Kidney (tissue), 22 donors: ENCODE measurements at places on chromosomes 16 and 17.
A peak's percentile ranks its signal among the peaks of the same experiment; 100 is the strongest.

DNA sequence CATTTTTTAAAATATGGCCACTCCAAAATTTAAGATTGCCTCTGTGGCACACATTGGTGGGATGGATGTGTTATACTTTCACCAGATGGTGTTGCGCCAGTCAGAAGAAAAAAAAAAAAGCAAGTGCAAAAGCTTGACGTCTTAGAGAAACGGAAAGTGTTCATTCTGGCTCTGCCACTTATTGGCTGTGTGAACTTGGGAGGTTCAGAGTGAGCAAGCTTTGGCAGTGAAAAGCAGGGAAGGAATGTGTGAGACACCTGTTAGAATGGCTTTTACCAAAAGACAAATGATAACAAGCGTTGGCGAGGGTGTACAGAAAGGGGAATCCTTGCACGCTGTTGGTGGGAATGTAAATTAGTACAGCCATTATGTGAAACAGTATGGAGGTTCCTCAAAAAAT lies 298.0 kb downstream of the TMEM114 start:
- no peaks in the 10 kb centered on the region for H3K4me1 ChIP-seq
- H3K36me3 ChIP-seq = no peaks in the 10 kb centered on the region
- no peaks in the 10 kb centered on the region for H3K27me3 ChIP-seq
- no peak overlapping the region for H3K27ac ChIP-seq
- no peak for DNase-seq
- H3K4me3 ChIP-seq = no peak overlapping the region

DNA sequence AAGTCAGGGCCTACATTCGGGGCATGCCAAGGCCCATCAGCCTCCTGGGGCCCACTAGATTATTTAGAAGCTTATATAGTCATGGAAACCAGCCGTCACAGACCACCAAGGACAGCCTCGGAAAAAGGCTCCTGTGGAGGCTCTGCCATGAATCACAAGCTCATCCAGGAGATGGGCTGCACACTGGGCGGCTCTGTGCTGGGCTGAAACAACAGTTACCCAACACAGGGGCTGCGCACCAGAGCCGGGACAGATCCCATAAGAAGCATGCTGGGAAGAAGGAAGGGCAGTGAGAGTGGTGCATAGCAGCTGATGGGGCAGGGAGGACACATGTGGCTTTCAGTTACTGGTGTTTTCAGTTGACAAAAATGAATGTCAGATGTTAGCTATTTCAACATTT lies 67.7 kb upstream of the GSG1L start:
- H3K36me3 ChIP-seq = peaks cover 33% of the 10 kb centered on the region
- DNase-seq = no peak
- H3K27ac ChIP-seq = no peak overlapping the region
- H3K4me3 ChIP-seq = no peak overlapping the region
- no peaks in the 10 kb centered on the region for H3K4me1 ChIP-seq
- H3K27me3 ChIP-seq = no peaks in the 10 kb centered on the region

DNA sequence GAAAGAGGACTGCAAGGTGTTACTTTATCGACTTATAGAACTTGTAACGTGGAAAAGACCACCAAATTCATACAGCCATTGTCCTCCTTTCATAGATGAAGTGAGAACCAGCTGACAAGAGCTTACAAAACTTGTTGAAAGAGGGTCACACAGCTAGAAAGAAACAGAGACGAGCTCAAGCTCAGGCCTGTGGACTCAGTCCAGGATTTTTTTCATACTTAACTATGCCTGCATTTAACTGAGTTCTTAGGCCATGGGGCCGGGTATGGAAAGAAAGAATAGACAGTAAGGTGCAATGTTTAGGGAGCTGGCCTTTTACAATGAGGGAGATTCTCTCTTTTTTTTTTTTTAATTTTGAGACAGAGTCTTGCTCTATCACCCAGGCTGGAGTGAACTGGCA lies 106.1 kb downstream of the ADAMTS18 start:
- no peaks in the 10 kb centered on the region for H3K36me3 ChIP-seq
- H3K27ac ChIP-seq = no peak overlapping the region
- no peak for DNase-seq
- H3K4me3 ChIP-seq = no peak overlapping the region
- H3K4me1 ChIP-seq = no peaks in the 10 kb centered on the region
- no peaks in the 10 kb centered on the region for H3K27me3 ChIP-seq

DNA sequence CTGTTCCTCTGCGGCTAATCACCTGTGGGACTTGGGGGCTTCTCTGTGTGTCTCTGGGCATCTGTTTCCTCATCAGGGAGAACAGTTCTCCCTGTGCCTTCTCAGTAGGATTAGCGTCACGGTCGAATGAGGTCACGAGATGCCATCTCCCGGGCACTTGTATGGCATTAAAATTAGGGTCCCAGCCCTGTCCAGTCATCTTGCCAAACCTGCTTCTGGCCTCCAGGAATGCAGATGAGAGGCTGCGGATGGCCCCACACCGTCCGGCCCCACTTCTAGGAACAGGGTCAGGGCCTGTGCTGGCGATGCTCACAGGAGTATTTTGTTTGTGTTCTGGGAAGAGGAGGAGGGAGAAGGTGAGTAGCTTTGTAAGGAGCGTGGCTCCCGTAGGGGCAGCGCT lies 58.5 kb downstream of the OR1D5 start:
- no peaks in the 10 kb centered on the region for H3K36me3 ChIP-seq
- no peaks in the 10 kb centered on the region for H3K27me3 ChIP-seq
- H3K27ac ChIP-seq = peak overlapping the region; percentile 89
- H3K4me3 ChIP-seq = no peak overlapping the region

DNA sequence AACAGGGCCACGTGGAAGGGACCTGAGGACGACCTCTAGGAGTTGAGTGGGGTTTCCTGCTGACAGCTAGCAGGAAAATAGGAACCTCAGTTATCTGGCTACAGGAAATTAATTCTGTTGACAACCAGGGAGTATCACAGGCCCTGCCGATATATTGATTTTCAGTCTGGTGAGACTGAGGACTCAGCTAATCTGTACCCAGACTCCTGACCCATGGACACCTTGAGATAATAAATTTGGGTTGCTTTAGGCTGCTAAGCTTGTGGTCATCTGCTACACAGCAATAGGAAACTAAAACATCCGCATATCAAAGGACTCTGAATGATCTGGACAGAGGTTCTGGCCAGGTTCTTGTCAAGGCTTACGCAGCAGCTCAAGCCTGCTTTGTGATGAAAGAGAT lies 80.8 kb upstream of the CNEP1R1 start:
- H3K27ac ChIP-seq = no peak overlapping the region
- no peaks in the 10 kb centered on the region for H3K4me1 ChIP-seq
- no peaks in the 10 kb centered on the region for H3K36me3 ChIP-seq
- H3K27me3 ChIP-seq = no peaks in the 10 kb centered on the region

DNA sequence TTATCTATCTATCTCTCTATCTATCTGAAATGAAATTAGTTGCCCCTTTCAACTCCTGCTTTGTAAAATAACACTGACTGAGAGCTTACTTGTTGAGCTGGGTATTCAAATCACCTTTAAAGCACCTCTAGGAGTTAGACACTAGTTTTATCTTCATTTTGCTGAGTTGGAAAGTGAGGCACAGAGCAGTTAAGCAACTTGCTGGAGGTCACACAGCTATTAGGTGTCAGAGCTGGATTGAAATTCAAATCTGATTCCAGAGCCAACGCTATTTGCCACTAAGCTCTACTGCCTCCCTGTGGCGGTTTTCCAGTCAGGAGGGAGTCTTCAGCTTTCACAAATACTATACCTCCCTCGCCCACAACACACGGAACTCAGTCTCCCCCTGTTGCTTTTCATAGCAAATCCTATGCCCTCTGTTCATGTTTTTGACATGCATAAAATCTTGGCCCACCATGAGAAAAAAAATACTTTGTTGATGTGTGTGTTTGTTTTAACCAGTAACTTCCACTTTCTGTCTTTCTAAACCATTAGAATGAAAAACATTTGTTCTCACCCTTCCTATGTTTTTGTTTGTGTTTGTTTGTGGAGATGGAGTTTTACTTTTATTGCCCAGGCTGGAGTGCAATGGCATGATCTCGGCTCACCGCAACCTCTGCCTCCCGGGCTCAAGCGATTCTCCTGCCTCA lies 74.8 kb upstream of the SMURF2 start:
- no peaks in the 10 kb centered on the region for H3K27me3 ChIP-seq
- DNase-seq = peak; percentile 23
- no peak overlapping the region for H3K27ac ChIP-seq
- no peaks in the 10 kb centered on the region for H3K36me3 ChIP-seq

GRCh38 chr17:74678541-74678940 lies 34.2 kb downstream of the CD300LF start:
- no peak for DNase-seq
- no peak overlapping the region for H3K4me3 ChIP-seq
- no peak overlapping the region for H3K27ac ChIP-seq
- H3K4me1 ChIP-seq = no peaks in the 10 kb centered on the region

DNA sequence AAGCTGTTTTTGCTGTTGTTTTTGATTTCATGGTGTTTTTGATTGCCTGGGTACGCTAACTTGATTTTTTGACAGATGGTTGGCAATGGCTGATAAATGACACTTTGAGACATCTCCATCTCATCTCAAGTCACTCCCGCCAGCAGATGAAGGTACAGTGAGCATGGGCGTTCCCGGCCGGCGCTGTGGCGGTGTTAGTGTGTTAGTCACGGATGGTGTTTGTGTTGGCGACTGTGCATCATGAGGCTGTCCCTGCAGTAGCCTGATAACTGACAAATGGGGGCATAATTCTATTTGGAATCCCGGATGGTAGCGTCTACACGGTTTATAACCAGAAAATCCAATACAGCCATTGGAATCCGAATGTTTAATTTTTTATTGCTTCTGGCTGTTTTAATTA lies 81.6 kb upstream of the ZNF750 start:
- no peak overlapping the region for H3K4me3 ChIP-seq
- H3K4me1 ChIP-seq = no peaks in the 10 kb centered on the region
- no peak for DNase-seq
- H3K36me3 ChIP-seq = no peaks in the 10 kb centered on the region
